Neural progenitor cell (in vitro differentiated cells): ENCODE measurements at places on chromosomes 12 and 14. TPM values are rescaled to one million over a fixed set of nuclear protein-coding genes. Genes with fewer than 3 reads are reported as not detected.

DNA sequence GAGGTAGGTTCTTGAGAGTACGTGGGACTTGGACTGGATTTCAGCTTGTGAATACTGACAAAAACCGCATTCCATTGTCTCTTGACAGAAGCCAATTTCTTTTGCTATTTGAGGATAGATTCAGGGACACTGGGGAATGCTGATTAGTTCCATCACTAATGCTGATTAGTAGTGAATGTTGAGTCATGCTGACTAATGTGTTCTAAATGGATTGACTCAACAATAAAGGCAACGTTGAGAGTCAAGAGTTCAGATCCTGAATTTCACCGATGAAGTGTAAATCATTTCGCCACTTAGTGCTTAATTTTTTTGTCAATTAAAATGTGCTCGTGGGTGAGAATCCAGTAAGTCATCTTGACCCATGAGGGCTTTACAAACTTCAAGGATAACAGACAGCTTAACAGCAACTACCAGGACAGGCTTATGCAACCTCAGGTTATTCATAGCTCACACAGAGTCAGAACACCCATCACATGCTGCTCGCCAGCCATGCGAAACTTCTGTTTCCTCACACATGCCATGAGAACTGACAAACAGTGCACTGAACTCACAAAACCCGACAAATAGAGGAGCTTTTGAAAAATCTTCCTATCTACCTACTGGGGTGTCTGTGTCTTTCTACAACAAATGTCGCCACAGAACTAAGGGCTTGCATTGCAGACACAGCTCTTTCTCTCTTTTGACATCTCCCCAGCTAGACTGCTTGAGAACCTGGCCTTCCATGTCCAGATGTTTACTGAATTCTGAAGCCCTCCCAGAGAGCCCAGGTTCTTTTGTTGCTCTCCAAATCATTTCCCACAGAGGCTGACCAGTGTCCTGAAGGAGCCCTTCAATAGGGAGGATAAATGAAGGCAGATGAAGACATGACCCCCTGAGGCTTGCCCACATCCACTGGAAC is 316.4 kb downstream of the ZFP36L1 start:
- H3K27ac ChIP-seq, result peak overlapping the region; percentile 81
- DNase-seq, result peak; percentile 59
- H3K4me1 ChIP-seq, result peaks cover 57% of the 10 kb centered on the region
- no peaks in the 10 kb centered on the region for H3K27me3 ChIP-seq

DNA sequence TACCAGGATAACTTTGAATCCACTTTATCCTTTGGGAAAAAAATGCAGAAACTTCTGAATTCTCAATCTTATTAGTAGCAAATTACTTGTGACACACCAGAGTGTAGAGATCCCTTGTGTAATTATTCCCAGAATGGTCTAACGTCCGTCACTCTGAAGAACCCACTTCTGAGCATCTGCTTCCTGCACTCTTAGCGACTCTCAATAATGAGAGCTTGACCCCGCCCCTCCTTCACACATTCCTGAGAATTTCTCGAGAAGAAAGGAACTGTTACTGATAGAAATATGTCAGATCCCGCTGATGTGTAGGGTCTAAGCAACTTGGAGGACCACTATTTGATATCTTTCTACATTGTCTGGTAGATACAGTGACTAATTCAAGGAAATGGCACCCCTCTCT is 218.3 kb upstream of the PDZRN4 start:
- H3K4me1 ChIP-seq, result no peaks in the 10 kb centered on the region
- DNase-seq, result peak; percentile 8
- H3K27me3 ChIP-seq, result no peaks in the 10 kb centered on the region
- no peak overlapping the region for H3K4me3 ChIP-seq

GRCh38 chr14:68104518-68104917 is 284.9 kb downstream of the RAD51B start:
- H3K4me3 ChIP-seq, result no peak overlapping the region
- H3K4me1 ChIP-seq, result peaks cover 15% of the 10 kb centered on the region
- H3K27ac ChIP-seq, result no peak overlapping the region
- no peaks in the 10 kb centered on the region for H3K36me3 ChIP-seq

DNA sequence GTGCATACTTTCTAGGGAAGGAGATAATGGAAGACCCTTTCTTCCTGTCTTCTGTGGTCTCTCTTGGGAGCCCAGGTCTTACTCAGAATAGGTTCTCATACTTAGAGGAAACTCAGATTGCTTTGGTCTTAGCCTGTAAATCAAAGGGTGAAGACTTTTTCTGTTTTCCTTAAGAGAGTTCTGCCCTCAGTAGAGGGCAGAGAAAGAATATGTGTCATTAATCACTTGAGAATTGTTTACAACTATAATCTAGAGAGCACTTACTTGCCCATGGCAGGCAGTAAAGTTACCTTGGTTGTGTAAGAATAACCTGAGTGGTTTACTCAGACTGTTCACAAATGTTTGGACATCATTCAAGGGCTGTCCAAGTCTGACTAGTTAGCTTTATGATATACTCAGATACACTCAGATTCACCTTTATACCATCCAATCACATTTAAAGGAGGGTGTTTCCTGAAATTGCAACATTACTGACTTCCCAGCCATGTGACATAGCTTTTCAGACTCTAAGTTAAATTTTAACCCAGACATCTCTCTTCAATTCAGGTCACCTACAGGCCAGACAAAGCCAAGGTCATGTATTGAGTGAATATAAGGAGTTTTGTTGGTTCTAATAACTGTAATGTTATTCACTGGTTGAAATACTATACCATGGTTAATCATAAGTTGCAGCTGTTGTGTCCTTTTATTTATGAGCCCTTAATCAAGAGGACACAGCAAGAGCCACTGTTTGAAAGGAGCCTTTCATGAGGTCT is 372.2 kb downstream of the RAD51B start:
- no peaks in the 10 kb centered on the region for H3K27me3 ChIP-seq
- peaks cover 13% of the 10 kb centered on the region for H3K4me1 ChIP-seq
- H3K4me3 ChIP-seq, result no peak overlapping the region
- H3K27ac ChIP-seq, result no peak overlapping the region

DNA sequence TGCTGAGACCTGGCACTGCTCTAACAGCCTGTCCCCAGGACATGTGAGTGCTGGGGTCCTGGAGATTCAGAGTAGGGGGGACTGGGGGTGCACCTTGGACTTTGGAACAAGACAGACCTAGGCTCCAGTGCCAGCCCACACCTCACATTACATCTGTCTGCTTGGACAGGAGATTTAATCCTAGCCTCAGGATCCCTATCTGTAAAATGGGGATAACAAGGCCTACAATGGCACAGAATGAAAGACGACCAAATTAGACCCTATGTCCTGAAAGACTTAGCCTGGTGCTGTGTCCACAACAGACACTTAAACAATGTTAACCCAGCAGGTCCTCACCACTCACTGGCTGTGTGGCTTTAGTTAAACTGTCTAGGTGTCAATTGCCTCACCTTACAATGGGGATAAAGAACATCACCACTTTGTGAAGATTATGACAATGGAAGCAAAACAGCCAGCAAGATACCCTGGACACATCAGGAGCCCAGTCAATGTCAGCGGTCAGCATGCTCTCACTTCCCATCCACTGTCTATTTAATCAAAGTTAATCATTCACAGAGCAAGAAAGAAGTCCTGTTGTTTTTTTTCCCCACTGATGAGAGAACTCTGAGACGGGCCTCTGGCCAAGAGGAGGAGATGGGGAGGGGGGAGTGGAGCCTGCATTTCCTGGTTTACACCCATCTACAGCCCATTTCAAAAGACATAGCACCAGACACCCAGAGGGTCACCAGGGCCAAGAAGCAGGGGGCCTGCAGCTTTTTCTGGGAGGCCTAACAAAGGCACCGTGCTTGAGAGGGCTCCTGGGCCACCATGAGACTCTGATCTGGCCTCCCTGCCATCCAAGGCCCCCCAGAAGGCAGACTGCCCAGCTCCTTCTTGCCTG is 40.6 kb downstream of the ACTN1 start:
- H3K4me3 ChIP-seq, result no peak overlapping the region
- no peaks in the 10 kb centered on the region for H3K36me3 ChIP-seq
- no peaks in the 10 kb centered on the region for H3K27me3 ChIP-seq

Gene DERA
- 64.6 and 91.2 TPM in 2 replicates for total RNA-seq

Gene SMCO2
- total RNA-seq, result not detected in 2 replicates

Gene LHX5
- total RNA-seq, result 48.4 and 98.7 TPM in 2 replicates

DNA sequence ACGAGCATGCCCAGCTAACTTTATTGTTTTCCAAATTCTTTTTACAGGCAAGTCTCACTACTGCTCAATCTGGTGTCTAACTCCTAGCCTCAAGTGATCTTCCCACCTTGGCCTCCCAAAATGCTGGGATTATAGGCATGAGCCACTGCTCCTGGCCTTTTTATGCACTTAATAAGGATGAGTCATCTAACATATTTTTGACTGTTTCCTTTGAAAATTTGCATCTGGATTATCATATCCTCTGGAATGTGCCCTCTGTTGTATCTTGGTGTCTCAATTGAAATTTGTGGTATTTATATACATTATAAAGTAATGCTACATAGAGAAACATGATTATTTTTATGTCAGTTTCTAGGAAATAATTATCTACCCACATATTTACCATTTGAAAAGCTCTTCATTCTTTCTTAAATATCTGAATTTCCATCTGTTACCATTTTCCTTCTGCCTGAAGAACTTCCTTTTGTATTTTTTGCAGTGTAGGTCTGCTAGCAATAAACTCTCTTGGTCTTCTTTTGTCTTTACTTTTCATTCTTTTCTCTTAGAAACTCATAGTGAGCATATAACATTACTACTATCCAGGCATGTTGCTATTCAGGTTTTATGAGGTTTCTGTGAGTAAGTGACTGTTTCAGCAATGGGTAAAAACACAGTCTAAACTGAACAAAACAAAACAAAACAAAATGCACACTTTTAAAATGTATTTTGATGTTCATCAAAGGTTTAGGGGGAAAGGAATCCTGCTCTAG is 52.8 kb upstream of the CNOT2 start:
- no peaks in the 10 kb centered on the region for H3K4me1 ChIP-seq
- H3K4me3 ChIP-seq, result no peak overlapping the region
- no peaks in the 10 kb centered on the region for H3K36me3 ChIP-seq
- no peaks in the 10 kb centered on the region for H3K27me3 ChIP-seq

GRCh38 chr12:49344486-49345050 is 2.1 kb upstream of the DNAJC22 start:
- H3K36me3 ChIP-seq, result no peaks in the 10 kb centered on the region
- DNase-seq, result no peak
- H3K4me3 ChIP-seq, result peak overlapping the region; percentile 48
- peaks cover 100% of the 10 kb centered on the region for H3K27me3 ChIP-seq

DNA sequence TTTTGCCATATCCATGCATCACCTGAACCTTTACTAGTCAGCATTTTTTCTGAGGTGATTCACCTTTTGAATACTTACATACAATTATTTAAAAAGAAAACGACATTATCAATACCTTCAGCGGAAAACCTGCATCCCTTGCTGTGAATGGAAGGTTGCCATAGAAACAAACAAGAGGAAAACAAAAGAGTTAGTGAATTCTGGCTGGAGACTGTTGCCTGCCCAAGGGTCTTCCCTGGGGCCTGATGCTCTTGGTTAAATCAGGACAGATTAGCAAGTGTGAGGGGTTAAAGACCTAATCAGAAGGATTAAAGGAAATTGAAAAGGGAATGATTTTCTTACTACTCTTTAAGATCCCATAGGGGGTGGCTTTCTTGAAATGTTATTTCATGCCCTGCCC is 96.0 kb upstream of the WSCD2 start:
- peak overlapping the region; percentile 7 for H3K4me3 ChIP-seq
- peaks cover 3% of the 10 kb centered on the region for H3K27me3 ChIP-seq
- no peaks in the 10 kb centered on the region for H3K36me3 ChIP-seq
- peak overlapping the region; percentile 65 for H3K27ac ChIP-seq
- H3K4me1 ChIP-seq, result peaks cover 52% of the 10 kb centered on the region

Gene MEG3
- total RNA-seq, result 7.3 and 10.6 TPM in 2 replicates

DNA sequence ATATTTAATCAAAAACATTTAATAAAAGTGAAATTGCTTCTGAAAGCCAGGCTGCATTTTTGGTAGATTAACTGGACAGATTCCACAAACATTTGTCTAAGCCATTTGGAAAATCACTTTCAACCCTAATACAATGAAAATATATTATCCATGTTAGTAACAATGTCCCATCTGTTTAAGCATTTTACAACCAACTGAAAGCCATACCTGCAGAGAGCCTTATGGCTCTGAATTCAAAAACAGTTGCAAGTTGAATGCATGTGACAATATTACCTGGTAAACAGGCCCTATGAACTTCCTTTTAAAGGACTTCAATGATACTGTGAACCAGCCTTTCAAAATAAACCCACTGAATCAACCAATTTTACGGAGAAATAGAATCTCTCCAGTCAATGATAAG is 468.1 kb downstream of the BTG1 start:
- no peak overlapping the region for H3K27ac ChIP-seq
- no peaks in the 10 kb centered on the region for H3K27me3 ChIP-seq
- DNase-seq, result no peak
- H3K4me3 ChIP-seq, result no peak overlapping the region
- H3K4me1 ChIP-seq, result no peaks in the 10 kb centered on the region

Gene KRT77
- 0.47 TPM in 1 of 2 replicates, not detected in the other for total RNA-seq

GRCh38 chr14:98144964-98145363 is 1127.0 kb downstream of the BCL11B start:
- no peaks in the 10 kb centered on the region for H3K4me1 ChIP-seq
- H3K4me3 ChIP-seq, result no peak overlapping the region
- H3K36me3 ChIP-seq, result no peaks in the 10 kb centered on the region

DNA sequence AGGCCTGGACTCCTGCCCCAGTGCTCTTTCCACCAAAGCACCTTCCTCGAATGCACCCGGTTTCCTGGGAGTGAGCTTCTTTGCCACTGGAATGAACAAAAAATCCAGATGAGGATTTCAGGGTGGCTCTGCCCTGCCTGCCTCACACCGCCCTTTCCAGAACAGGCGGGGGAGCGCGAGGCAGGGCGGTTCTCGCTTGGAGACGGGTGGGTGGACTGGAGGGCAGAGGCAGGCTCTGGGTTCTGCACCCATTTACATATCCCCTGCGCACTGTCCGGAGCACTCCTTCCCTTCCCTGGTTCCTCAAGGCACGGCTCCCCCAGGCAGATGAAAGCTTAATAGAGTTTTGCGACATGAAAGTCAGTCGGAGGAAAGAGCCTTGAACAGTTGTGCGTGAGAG is 69.7 kb upstream of the DLK1 start:
- DNase-seq, result no peak
- H3K27ac ChIP-seq, result no peak overlapping the region
- H3K36me3 ChIP-seq, result no peaks in the 10 kb centered on the region
- no peak overlapping the region for H3K4me3 ChIP-seq

- H3K4me1 ChIP-seq, result no peaks in the 10 kb centered on the region
- no peaks in the 10 kb centered on the region for H3K27me3 ChIP-seq
- H3K4me3 ChIP-seq, result no peak overlapping the region
- no peaks in the 10 kb centered on the region for H3K36me3 ChIP-seq
- no peak for DNase-seq
- no peak overlapping the region for H3K27ac ChIP-seq
These were observed 16.7 kb upstream of the NEDD1 start for GRCh38 chr12:96890331-96890730.

- H3K27ac ChIP-seq, result no peak overlapping the region
- no peaks in the 10 kb centered on the region for H3K27me3 ChIP-seq
- H3K4me1 ChIP-seq, result peaks cover 4% of the 10 kb centered on the region
- peaks cover 16% of the 10 kb centered on the region for H3K36me3 ChIP-seq
- DNase-seq, result peak; percentile 57
- H3K4me3 ChIP-seq, result no peak overlapping the region
These were observed 2.8 kb downstream of the SRSF9 start for GRCh38 chr12:120466560-120467315.

Gene BIN2
- 0.52 TPM in 1 of 2 replicates, not detected in the other for total RNA-seq

- no peak for DNase-seq
- H3K36me3 ChIP-seq, result no peaks in the 10 kb centered on the region
- no peaks in the 10 kb centered on the region for H3K4me1 ChIP-seq
- no peak overlapping the region for H3K27ac ChIP-seq
- no peaks in the 10 kb centered on the region for H3K27me3 ChIP-seq
These were observed 14.7 kb upstream of the MSRB3 start for GRCh38 chr12:65263777-65264176.

GRCh38 chr12:81450920-81451739 is 308.0 kb downstream of the PPFIA2 start:
- no peak overlapping the region for H3K4me3 ChIP-seq
- peak; percentile 92 for DNase-seq
- no peaks in the 10 kb centered on the region for H3K4me1 ChIP-seq
- no peaks in the 10 kb centered on the region for H3K27me3 ChIP-seq
- no peaks in the 10 kb centered on the region for H3K36me3 ChIP-seq
- H3K27ac ChIP-seq, result no peak overlapping the region

Gene JPH4
- 3.2 and 13.5 TPM in 2 replicates for total RNA-seq
